ENCODE measurements at places on chromosomes 7 and 10. TPM values are rescaled to one million over a fixed set of nuclear protein-coding genes. Genes with fewer than 3 reads are reported as not detected.
A peak's percentile ranks its signal among the peaks of the same experiment; 100 is the strongest.

GRCh38 chr10:116763440-116763839 lies 21.1 kb upstream of the HSPA12A start:
- no peak overlapping the region for H3K27ac ChIP-seq
- no peak for DNase-seq
- no peaks in the 10 kb centered on the region for H3K36me3 ChIP-seq
- peaks cover 12% of the 10 kb centered on the region for H3K4me1 ChIP-seq

DNA sequence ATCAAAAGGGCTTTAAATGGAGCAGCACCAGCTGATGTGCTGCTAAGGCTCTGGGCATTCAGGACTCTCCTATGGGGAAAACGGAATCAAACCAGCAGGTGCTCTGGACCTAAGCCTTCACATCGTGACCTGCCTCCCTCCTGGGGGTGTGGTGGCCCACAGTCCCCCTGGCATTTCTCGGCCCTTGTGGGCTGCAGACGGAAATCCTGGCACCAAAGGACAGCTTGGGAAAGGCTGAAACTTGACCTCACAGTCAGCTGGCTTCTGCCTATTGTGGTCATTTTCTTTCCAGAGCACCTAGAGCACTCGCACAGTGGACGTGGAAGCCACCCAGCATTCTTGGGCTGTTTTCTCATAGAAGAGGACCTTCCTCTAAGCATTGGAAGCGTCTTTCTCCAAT lies 74.8 kb downstream of the TPST1 start:
- no peaks in the 10 kb centered on the region for H3K27me3 ChIP-seq
- DNase-seq, result no peak
- H3K36me3 ChIP-seq, result no peaks in the 10 kb centered on the region
- H3K4me1 ChIP-seq, result peaks cover 4% of the 10 kb centered on the region
- no peak overlapping the region for H3K4me3 ChIP-seq

Gene FOXI2
- total RNA-seq, result not detected

Gene PLXNA4
- total RNA-seq, result 4.8 TPM

GRCh38 chr10:112027731-112028280 lies 155.8 kb downstream of the GPAM start:
- no peak for DNase-seq
- no peak overlapping the region for H3K27ac ChIP-seq
- no peaks in the 10 kb centered on the region for H3K4me1 ChIP-seq

Gene PRLHR
- not detected for total RNA-seq

- no peaks in the 10 kb centered on the region for H3K4me1 ChIP-seq
- H3K27ac ChIP-seq, result no peak overlapping the region
Measured at GRCh38 chr10:35946556-35946955, 304.5 kb upstream of the FZD8 start.

DNA sequence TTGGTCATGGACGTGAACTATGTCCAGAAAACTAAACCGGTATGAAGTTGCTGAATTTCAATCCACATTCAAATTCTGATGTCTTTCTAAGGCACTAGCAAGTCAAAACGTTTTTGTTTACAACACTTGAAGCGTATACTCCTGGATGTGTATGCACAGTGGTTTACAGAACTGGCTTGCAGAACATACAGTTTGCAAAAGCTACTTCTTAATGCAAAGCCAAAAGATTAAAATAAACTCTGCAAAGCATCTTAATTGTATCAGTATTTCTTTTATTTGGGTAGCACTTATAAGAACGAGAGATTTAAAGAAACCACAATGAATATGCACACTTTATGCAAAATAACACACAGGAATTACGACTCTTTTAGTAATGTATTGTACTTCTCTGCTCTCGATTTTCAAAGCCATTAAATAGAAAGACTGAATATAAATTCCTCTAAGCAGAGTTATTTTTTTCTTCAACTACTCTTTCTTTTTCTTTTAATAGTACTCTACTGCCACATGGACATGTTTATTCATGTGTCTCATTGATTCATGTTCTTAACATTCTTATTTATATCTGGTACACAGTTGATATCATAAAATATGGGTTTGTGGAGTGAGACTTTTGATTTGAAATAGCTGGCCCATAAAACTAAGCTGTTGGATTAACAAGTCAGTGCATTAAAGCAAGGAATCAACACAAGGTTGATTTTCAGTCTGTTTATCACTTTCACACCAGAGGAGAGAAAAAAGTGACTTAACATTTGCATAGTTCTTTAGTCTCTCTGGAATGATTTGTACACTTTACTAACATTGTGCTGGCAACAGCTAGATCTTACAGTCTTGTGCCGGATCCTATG lies 189.4 kb upstream of the STEAP4 start:
- DNase-seq, result no peak
- peaks cover 5% of the 10 kb centered on the region for H3K27me3 ChIP-seq
- peaks cover 4% of the 10 kb centered on the region for H3K4me1 ChIP-seq

GRCh38 chr7:45625067-45625466 lies 50.9 kb downstream of the ADCY1 start:
- peak; percentile 3 for DNase-seq
- peaks cover 26% of the 10 kb centered on the region for H3K4me1 ChIP-seq
- no peak overlapping the region for H3K4me3 ChIP-seq
- no peaks in the 10 kb centered on the region for H3K36me3 ChIP-seq
- H3K27ac ChIP-seq, result peak overlapping the region; percentile 84

DNA sequence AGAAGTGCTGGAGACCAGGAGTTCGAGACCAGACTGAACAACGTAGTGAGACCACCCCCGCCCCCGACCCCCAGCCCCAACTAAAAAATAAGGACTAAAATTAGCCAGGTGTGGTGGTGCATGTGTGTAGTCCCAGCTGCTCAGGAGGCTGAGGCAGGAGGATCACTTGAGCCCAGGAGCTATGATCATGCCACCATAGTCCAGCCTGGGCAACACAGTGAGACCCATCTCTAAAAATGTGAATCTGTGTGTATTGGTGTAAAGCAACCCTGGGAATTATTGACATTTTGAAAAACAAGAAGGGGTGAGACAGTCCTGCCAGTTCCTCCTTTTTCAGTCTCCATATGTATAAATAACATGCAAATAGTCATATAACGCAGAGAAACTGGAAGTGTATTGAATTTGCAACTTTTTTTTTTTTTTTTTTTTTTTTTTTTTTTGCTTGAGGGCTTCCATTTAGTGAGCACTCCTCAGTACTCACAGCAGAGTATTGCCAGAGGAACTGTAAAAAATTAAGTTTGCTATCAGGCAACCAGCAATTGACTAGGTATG lies 3.4 kb upstream of the ITGB1 start:
- H3K27ac ChIP-seq, result peak overlapping the region; percentile 59
- no peak overlapping the region for H3K4me3 ChIP-seq
- no peaks in the 10 kb centered on the region for H3K27me3 ChIP-seq
- DNase-seq, result no peak
- peaks cover 14% of the 10 kb centered on the region for H3K4me1 ChIP-seq

DNA sequence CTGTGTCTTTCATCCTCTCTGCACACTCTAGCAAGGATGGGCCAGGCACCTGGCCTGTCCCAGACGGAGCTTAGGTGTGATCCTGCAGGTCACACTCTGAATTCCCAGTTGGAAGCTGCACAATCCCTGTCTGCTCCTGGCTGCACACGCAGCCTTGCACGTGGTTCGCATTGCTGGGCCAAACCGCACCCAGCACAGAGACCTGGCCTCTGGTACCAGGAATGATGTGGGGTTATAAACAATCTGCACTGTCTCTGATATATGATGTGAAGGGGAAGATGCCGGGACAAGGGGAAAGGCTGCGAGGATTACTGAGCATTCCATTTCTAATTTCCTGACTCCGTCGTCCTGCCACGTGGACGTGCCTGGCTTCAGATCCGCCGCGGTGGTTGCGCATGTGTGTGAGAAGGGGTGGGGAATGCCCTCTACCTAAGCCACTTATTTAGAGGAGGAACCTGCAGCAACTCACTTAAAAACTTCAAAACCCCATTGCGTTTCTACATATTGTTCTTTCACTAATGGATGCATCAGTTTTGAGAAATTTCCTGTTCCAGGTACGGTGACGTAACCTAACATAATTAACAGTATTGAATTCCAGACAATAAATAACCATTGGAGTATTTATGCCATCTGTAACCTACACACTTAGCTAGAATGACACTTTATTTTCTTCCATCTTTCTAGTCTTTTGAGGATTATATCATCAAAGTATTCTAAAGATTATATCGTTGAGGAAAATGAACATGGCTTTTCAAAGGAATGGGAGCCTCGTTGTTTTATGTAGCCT lies 559.7 kb upstream of the MGMT start:
- H3K27ac ChIP-seq, result peak overlapping the region; percentile 23
- H3K4me1 ChIP-seq, result peaks cover 8% of the 10 kb centered on the region
- H3K4me3 ChIP-seq, result no peak overlapping the region
- no peak for DNase-seq

DNA sequence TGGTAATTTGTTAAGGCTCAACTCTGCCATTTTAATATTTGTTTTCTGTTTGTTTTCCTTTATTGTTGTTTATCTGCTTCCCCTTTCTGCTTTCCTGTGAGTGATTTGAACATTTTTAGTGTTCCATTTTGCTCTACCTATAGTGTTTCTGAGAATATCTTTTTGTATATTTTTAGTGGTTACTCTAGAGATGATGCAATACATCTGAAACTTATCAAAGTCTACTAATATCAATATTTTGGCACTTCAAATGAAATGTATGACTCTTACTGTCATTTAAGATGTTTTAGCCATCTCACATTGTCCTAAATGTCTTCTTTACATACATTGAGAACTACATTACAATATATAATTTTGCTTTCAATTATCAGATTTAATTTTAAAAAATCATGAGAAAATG lies 98.9 kb downstream of the PLXDC2 start:
- no peaks in the 10 kb centered on the region for H3K36me3 ChIP-seq
- no peak overlapping the region for H3K27ac ChIP-seq
- H3K4me3 ChIP-seq, result no peak overlapping the region
- no peaks in the 10 kb centered on the region for H3K27me3 ChIP-seq
- peaks cover 23% of the 10 kb centered on the region for H3K4me1 ChIP-seq

DNA sequence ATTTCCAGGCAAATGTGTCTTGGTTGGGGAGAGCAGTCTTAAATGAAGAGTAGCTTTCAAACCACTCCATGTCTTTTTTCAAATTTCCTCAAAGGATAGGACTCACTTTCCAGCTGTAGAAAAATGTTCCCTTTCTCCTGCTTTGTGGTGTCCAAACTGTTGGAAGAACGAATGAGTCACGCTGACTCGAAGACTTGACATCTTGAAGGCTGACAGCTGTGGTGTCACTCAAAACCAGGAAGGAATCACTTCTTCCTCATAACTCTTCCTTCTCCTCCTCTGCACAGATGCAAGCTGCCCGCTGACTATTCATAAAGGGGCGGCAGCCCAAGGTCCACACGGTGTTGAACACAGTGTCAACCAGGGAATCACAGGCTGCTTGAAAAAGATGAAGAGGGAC lies 19.2 kb downstream of the PLA2G12B start:
- no peak overlapping the region for H3K27ac ChIP-seq
- no peaks in the 10 kb centered on the region for H3K27me3 ChIP-seq
- H3K4me3 ChIP-seq, result no peak overlapping the region
- no peaks in the 10 kb centered on the region for H3K36me3 ChIP-seq
- H3K4me1 ChIP-seq, result no peaks in the 10 kb centered on the region
- DNase-seq, result no peak

DNA sequence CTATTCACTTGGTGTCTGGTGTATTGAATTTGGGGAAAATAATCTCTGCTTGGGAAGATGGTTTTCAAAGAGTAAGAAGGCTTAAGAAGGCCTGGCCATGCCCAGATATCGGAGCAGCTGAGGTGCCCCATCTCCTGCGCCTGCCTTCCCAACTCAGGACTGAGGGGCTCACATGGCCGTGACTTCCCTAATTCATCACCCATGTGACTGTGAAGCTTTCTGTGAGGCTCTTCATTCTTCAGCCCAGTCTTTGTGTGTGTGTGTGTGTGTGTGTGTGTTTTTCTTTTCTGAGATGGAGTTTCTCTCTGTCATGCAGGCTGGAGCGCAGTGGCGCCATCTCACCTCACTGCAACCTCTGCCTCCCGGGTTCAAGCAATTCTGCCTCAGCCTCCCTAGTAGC lies 53.2 kb downstream of the PROSER2 start:
- no peaks in the 10 kb centered on the region for H3K27me3 ChIP-seq
- no peaks in the 10 kb centered on the region for H3K36me3 ChIP-seq
- H3K27ac ChIP-seq, result peak overlapping the region; percentile 95
- no peak overlapping the region for H3K4me3 ChIP-seq
- DNase-seq, result no peak

DNA sequence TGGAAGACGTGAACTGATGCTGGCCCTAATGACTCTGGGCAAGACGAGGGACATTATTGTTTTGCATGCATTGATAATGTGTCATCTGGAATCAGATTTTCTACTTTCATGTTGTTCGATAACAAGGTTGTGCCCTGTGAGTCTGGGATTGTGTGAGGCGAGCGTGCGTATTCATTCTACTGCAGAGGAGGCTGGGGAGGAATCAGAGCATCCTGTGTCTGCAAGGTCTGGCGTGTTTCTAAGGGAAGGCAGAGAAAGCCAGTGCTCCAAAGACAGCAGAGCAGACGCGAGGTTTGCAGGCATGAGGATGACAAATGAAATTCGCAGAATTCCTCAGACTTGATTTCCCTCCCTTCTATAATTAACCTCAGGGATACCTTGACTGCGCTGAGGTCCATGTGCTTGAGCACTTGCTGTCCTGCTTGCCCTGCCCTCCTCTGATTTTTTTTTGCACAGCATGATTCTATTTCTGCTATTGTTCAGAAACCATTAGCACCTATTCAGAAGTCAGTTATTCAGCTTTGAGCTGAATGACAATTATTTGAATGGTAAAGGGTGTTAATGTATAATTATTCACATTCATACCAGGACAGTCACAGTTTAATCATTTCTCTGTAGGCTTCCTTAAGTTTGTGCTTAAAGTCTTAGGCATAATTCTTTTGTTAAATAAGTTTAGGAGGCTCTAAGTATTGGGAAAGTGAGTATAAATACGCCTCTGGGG lies 233.6 kb downstream of the EBF3 start:
- no peaks in the 10 kb centered on the region for H3K4me1 ChIP-seq
- no peak for DNase-seq
- H3K27ac ChIP-seq, result no peak overlapping the region
- H3K4me3 ChIP-seq, result no peak overlapping the region
- no peaks in the 10 kb centered on the region for H3K27me3 ChIP-seq
- no peaks in the 10 kb centered on the region for H3K36me3 ChIP-seq

GRCh38 chr7:108284349-108285002 lies 154.3 kb upstream of the LAMB4 start:
- no peaks in the 10 kb centered on the region for H3K36me3 ChIP-seq
- H3K4me3 ChIP-seq, result no peak overlapping the region
- no peaks in the 10 kb centered on the region for H3K27me3 ChIP-seq
- no peak for DNase-seq

DNA sequence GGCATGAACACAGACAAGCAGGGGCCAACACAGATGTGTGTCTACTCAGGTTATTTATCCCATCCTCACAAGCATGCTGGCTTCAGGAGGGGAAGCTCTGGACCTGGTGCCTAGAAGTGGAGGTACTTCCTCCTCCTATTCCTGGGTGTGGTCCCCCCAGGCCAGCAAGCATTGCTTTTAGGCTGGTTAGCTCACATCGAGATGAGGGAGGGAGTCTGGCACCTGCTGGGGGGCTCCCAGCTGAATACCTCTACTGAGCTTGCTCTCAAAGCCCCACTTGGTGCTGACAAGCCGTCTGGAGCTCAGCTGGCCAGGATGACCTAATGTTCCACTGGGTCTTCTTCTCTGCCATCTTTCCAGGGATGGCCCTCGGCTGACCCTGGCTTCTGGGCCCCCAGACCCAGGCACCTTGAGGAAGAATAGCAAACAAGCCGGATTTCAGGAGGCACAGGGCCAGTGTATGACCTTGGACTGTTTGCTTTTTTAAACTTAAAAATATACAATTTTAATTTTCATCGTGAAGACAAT lies 26.8 kb downstream of the FAM241B start:
- no peak overlapping the region for H3K27ac ChIP-seq
- no peaks in the 10 kb centered on the region for H3K36me3 ChIP-seq
- DNase-seq, result no peak
- no peak overlapping the region for H3K4me3 ChIP-seq
- H3K27me3 ChIP-seq, result peaks cover 4% of the 10 kb centered on the region
